Omental fat pad (tissue), 4 donors: ENCODE measurements at places on chromosomes 2 and 18. TPM values are rescaled to one million over a fixed set of nuclear protein-coding genes. Genes with fewer than 3 reads are reported as not detected.

DNA sequence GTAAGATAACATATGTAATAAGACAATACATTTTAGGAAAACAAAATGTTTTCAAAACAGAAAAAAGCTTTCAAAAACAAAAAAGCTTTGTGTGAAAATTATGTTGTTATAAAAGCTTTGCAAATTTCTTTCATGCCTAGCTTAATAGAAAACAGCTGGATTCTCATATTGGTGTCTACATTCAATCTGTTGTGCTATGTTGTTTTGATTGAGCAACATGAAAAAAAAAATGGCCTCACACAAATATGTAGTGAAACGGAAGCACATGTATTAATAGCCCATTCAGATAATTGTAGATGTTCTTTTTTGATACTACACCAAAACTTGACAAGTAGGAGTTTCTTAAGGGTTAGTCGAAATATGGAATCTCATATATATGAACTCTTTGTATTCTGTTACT lies 197.5 kb downstream of the ZEB2 start:
- DNase-seq, result no peak

The CD207 gene
- total RNA-seq, result 0.28 TPM

DNA sequence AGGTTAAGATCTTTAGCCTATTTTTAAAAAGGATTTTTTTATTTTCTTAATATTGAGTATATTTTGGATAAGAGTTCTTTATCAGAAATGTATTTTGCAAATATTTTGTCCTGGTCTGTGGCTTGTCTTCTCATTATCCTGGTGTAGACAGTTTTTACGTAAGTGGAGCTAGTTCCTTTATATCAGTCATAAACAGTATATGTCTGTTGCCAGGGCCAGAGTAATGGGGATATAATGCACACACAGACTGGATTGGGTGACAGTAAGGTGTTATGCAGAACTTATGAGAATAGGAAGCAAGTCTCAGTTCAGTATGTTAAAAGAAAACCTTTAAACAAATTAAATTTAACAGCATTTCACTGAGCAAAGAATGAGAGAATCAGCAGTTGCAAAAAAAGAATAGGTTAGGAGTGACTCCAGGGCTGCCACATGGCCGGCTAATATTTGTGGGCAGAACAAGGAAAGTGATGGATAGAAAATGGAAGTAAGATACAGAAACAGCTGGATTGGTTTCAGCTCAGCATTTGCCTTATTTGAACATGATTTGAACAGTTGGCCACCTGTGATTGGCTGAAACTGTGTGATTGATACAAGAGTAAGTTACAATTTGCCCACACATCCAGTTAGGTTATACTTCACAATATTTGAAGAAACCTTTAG lies 61.1 kb upstream of the ZNG1B start:
- no peak for DNase-seq

The SLC9A2 gene
- total RNA-seq, result 0.12 TPM

GRCh38 chr2:240645346-240645745 lies 20.1 kb downstream of the GPR35 start:
- DNase-seq, result no peak

DNA sequence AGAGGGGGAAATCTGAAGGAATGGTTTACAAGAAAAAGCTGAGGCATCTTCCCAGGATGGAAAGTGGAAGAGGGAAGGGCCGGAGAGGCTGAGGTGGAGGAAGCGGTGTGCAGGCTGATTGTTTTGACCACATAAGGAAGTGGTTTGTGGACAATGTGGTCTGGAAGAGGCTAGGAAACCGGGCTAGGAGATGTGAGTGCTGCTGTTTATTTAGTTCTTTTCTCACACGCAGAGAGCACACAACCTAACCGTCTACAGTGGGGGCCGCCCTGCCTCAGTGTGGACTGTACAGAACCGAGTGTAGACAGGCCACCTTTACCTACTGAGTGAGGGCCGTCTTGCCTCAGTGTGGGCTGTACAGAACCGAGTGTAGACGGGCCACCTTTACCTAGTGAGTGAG lies 251.7 kb upstream of the PXDN start:
- no peak for DNase-seq

The DHRS9 gene
- 0.74 TPM for total RNA-seq

DNA sequence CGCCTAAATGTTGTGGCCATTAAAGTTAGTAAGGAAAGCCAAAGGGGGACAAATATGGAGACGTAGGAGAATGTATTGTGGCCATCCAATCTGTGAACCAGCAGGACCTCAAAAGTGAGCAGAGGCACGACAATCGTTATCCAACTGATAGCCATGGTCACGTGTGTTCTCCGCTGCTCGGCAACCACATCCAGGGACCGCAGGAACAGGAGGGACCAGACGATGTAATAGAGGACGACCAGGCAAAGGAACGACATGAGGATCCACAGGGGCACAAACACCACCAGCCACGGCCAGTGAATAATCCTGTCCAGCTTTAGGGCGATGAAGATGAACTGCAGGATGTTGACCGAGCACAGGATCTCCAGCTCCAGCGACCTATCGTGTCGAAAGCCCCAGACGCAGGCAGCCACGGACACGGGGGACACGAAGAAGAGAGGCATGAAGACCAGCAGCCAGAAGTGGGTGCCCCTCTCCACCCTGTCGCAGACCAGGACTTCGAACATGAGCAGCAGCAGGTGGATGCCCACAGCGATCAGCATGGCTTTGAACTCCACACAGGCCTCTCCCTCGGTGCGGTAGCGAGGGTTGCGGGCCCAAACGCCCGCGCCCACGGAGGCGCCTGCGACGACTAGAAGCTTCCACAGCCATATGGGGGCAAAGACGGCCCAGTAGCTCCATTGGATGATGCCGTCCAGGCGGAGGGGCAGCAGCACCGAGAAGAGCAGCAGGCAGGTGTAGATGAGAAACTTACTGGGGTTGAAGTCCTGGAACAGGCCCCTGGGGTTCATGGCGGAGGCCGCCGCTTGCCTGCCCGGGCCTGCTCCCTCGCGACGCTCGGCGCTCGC lies 790 bp downstream of the TMEM185B start:
- DNase-seq, result no peak

GRCh38 chr2:29201979-29202378 lies 86.8 kb downstream of the CLIP4 start:
- no peak for DNase-seq

DNA sequence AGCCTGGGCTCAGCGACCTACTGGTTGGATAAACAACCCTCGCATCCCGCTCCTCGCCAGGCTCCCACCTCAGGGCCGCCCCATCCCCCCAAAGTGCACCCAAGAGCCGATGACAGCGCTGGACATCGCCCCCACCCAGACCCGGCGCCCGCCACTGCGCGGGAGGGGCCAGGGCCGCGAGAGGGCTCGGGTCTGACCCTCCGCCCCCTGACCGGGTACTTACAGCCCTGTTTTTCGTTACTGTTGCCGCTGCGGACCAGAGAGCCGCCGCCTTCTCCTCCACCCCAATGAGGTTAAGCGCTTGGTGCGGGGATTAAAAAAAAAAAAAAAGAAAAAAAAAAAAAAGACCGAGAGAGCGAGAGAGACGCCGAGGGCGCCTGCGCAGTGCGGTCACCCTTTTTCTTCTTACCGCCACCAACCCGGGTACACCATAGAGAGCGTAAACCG lies at the start of gene CLASP1:
CLASP1 (minus strand) TSS at position 314 of the 447 bp plus-strand sequence. CDS start 43,567 bp downstream, outside the sequence.
- DNase-seq, result no peak

The AGBL5 gene
- total RNA-seq, result 13.7 TPM
